AG20443 (cell line): ENCODE measurements at places on chromosomes 4 and X.
A peak's percentile ranks its signal among the peaks of the same experiment; 100 is the strongest.

- no peak for DNase-seq
Measured at GRCh38 chr4:159410076-159410777, 307.3 kb downstream of the RAPGEF2 start.

DNA sequence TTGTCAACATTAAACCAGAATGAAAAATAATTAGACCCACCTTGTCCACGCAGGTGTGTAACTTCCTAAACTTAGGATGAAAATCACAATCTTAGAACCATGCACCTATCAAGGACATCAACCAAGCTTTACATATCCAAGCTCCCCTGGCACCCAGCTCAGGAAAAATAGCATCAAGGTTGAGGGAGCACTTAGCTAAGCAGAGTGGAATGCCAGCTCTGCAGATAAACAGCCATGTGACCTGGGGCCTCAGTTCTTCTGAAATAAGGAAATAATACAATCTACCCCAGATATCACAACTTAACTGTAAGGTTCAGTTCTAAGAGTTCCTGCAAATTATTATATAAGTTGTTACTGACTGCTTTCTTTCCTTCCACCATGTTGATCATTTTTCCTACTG is 64.7 kb downstream of the DHX15 start:
- peak; percentile 24 for DNase-seq

- DNase-seq, result no peak
Measured at GRCh38 chr4:75308049-75308448, 206.2 kb downstream of the RCHY1 start.

DNA sequence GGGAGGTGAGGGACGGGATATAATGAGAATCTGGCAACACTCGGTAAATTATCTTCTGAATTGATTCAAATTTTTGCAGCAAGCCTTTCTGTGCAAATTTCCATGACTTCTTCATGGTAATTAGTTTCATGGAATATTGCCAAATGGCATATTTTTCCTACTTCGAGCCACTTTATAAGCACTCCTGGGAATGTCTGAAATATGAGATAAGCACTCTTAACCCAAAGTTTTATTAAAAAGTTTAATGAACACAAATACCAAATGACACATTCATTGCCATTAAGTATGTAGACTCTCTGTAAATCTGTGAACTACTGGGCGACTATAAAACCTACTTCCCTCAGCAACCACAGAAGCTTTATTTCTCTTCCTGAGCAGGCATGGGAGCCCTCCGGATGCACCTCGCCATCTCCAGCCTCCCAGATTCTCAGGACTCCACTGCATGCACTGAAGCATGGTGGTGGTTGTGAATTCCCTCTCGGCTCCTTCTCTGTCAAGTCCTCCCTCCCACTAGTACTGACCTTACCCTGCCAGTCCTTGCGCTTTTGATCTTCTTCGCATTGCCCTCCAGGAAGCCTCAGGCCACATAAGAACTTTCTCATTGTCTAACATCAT is 154.4 kb upstream of the RPL34 start:
- DNase-seq, result no peak

- peak; percentile 94 for DNase-seq
Measured at GRCh38 chr4:71186566-71187403, 152.0 kb upstream of the SLC4A4 start.

- DNase-seq, result peak; percentile 56
Measured at GRCh38 chrX:97616883-97617530, 733.3 kb downstream of the RPA4 start.

- DNase-seq, result no peak
Measured at GRCh38 chr4:69194166-69194565, 20.4 kb downstream of the UGT2B11 start.

DNA sequence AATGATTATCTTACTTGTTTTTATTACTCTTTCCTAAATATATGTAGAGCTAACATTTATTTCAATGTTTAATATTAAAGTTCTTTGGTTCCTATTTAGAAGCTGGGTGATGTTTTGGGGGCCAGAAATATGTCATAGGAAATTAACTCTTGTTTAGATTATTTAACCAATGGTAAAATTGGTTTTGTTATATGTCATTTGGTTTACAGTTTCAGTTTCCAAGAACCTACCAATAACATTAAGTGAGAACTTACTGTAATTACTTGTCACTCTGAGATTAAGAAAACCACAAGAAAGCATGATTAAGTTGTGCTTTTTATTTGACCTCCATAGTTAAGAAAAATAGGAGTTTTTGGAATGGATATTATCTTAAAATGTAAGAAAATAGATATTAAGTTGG is 121.2 kb downstream of the NDST3 start:
- no peak for DNase-seq
